ENCODE measurements at places on chromosomes 4 and X.

GRCh38 chr4:179467878-179468277 is 2025.6 kb upstream of the AGA start:
- H3K36me3 ChIP-seq: no peaks in the 10 kb centered on the region
- no peak for DNase-seq

- H3K36me3 ChIP-seq: no peaks in the 10 kb centered on the region
- no peaks in the 10 kb centered on the region for H3K27me3 ChIP-seq
Measured at GRCh38 chrX:123720486-123720885, 12.4 kb downstream of the THOC2 start.

DNA sequence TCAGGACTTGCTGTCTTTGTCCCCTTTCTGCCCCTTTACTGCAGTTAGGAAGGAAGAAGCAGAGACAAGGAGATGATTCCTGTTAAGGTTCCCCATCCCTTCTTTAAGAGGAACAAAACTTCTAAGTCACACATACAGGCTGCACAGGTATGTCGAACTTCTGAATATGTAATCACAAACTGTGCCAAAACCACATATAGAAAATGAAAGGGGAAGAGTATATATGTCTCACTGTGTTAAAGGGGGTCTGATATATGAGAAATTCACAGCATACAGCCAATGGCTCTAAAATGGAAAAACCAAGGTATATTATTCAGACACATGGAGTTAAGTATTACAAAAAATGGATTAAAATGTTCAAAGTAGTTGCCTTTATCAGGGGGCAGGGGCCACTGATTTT is 11.7 kb downstream of the CFAP97 start:
- H3K27me3 ChIP-seq: no peaks in the 10 kb centered on the region
- DNase-seq: no peak
- no peaks in the 10 kb centered on the region for H3K4me1 ChIP-seq
- H3K27ac ChIP-seq: no peak overlapping the region

GRCh38 chr4:146488495-146489174 is 33.1 kb downstream of the SLC10A7 start:
- no peaks in the 10 kb centered on the region for H3K27me3 ChIP-seq
- no peak overlapping the region for H3K4me3 ChIP-seq
- H3K4me1 ChIP-seq: peaks cover 9% of the 10 kb centered on the region
- H3K27ac ChIP-seq: no peak overlapping the region
- DNase-seq: peak; percentile 48

- H3K4me3 ChIP-seq: no peak overlapping the region
- H3K4me1 ChIP-seq: no peaks in the 10 kb centered on the region
- no peak for DNase-seq
- H3K36me3 ChIP-seq: no peaks in the 10 kb centered on the region
- no peak overlapping the region for H3K27ac ChIP-seq
- no peaks in the 10 kb centered on the region for H3K27me3 ChIP-seq
Measured at GRCh38 chrX:6129195-6129594, 99.5 kb downstream of the NLGN4X start.

DNA sequence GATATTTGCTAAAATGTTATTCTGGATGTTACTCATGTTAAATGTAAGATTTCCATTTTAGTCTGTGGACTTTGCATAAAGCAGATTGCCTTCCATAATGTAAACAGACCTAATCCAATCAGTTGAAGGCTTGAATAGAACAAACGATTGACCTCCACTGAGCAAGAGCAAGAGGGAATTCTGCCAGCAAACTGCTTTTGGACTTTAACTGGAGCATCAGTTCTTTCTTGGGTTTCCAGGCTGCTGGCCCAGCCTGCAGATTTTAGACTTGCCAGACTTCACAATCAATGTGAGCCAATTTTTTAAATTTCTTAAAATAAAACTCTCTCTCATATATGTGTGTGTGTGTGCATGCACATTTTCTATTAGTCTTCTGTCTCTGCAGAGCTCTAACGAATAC is 1248.8 kb downstream of the ADGRL3 start:
- H3K27me3 ChIP-seq: no peaks in the 10 kb centered on the region
- DNase-seq: no peak
- H3K4me3 ChIP-seq: no peak overlapping the region
- no peak overlapping the region for H3K27ac ChIP-seq
- H3K4me1 ChIP-seq: no peaks in the 10 kb centered on the region

DNA sequence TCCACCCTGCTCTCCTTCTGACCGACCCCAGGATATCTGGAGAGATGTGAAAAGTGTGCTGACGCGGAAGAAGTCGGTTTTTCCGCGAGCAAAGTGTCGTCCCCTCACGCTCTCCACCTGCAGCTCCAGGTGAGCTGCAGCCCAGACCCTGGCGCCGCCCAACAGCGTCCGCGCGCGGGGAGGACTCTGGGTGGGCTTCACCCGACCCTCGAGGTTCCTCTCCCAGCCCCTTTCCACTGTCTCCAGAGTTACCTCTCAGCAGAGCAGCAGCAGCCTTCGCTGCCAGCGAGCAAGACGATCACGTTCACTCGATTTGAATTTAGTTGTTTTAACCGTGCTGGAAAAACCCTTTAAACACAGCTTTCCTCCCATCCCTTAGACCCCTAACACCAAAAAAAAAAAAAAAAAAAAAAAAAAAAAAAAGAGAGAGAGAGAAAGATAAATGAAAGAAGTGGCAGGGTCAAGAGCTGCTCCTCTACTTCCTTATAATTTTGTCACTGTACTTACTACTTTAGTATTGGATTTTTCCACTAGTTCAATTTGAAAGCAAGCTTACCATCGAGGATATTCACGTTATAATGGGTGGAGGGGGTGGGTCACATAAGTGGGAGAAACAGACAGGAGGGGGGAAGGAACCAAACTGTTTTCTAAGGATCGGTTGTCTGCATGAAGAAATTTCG is 758 bp upstream of the NR3C2 start:
- no peaks in the 10 kb centered on the region for H3K36me3 ChIP-seq
- no peak for DNase-seq
- peak overlapping the region; percentile 88 for H3K4me3 ChIP-seq
- H3K4me1 ChIP-seq: peaks cover 52% of the 10 kb centered on the region

DNA sequence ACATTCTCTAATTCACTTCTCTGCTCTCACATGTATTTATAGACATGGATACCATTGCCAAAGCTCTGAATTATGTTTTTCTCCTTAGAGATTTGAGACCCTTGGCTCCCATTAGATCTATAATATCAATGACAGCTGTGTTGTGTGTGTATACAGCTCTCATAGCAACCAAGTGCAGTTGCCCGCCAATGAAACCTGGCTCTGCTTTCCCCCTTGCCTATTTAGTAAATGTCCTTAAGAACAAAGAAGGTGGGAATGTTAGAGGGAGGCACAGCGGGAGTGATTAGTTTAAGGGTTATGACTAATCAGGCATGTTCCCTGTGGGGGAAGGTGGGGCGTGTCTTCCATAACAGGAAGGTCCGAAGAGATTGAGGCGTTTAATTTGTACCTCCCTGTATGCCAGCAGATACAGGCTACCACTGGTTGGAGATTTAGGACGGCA is 100.5 kb upstream of the TBC1D9 start:
- no peaks in the 10 kb centered on the region for H3K36me3 ChIP-seq
- H3K27me3 ChIP-seq: no peaks in the 10 kb centered on the region
- no peak for DNase-seq
- H3K27ac ChIP-seq: no peak overlapping the region
- no peak overlapping the region for H3K4me3 ChIP-seq
- no peaks in the 10 kb centered on the region for H3K4me1 ChIP-seq

- peaks cover 15% of the 10 kb centered on the region for H3K36me3 ChIP-seq
- no peaks in the 10 kb centered on the region for H3K27me3 ChIP-seq
- no peaks in the 10 kb centered on the region for H3K4me1 ChIP-seq
- H3K27ac ChIP-seq: no peak overlapping the region
- no peak overlapping the region for H3K4me3 ChIP-seq
Measured at GRCh38 chr4:150849016-150849415, 166.1 kb downstream of the LRBA start.

DNA sequence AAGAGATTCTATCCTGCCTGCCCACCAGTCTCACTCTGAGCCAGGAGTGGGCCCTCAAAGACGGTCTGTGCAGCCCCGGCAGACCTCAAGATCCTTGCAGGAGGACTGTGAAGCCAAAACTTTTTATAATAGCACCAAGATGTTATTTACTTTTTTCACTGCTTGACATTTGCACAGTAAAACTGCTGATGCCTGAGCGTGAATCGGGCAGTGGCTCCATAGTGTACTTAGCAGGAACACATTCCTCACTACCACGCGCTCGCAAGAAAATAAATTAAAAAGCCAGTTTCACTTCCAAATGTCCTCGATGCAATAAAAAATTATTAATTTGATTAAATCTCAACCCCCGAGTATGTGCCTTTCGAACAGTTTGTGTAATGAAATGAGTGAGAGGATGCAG is 22.5 kb downstream of the GPM6B start:
- no peak for DNase-seq
- no peaks in the 10 kb centered on the region for H3K27me3 ChIP-seq
- H3K36me3 ChIP-seq: no peaks in the 10 kb centered on the region
- H3K27ac ChIP-seq: no peak overlapping the region
- no peaks in the 10 kb centered on the region for H3K4me1 ChIP-seq

DNA sequence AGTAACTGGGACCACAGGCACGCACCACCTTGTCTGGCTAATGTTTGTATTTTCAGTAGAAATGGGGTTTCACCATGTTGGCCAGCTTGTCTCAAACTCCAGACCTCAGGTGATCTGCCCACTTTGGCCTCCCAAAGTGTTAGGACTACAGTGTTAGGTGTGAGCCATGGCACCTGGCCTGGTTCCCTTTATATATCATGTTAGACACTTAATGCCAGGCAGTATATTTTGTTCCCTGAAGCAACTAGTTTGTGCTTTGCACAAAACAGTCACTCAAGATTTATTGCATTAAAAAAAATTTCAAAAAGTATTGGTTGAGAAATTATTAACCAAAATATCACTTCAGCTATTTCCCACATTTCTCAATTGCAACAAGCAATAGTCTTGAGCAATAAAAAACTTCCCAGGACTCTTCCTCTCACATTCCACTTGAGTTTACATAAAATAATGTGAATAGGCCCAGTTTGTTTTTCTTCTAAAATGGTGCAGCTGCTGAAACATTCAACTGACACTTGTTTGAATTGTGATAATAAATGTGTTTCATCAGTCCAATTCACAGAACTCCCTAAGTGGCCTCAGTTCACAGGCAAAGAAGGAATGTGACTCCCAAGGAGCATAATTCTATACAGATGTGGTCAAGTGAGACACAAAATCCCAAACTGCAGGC is 22.7 kb downstream of the CXCL1 start:
- DNase-seq: no peak
- no peaks in the 10 kb centered on the region for H3K27me3 ChIP-seq

GRCh38 chr4:183249854-183250253 is 70.2 kb downstream of the CLDN22 start:
- no peak for DNase-seq
- no peak overlapping the region for H3K4me3 ChIP-seq
- no peak overlapping the region for H3K27ac ChIP-seq
- no peaks in the 10 kb centered on the region for H3K27me3 ChIP-seq
- no peaks in the 10 kb centered on the region for H3K4me1 ChIP-seq
- no peaks in the 10 kb centered on the region for H3K36me3 ChIP-seq

- H3K27me3 ChIP-seq: no peaks in the 10 kb centered on the region
- H3K4me1 ChIP-seq: peaks cover 33% of the 10 kb centered on the region
- peaks cover 37% of the 10 kb centered on the region for H3K36me3 ChIP-seq
- no peak for DNase-seq
Measured at GRCh38 chr4:108622022-108622421, 1.6 kb downstream of the RPL34 start.

GRCh38 chr4:30875658-30876269 is 155.6 kb downstream of the PCDH7 start:
- no peak for DNase-seq
- no peaks in the 10 kb centered on the region for H3K4me1 ChIP-seq
- H3K27me3 ChIP-seq: no peaks in the 10 kb centered on the region

DNA sequence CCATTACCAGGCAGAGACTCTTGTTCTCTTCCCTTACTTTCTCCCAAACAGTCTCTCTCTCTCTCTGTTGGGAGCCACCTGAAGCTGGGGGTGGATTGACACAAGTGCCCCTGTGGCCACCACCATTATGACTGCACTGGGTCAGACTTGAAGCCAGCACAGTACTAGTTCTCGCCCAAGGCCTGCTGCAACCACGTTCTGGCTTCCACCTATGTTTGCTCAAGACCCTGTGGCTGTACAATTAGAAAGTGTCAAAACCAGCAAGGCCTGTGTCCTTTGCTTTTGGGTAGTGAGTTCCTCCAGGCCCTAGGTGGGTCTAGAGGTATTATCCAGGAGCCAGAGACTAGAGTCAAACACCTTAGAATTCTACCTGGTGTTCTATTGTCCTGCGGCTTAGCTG is 31.0 kb downstream of the MAGED2 start:
- no peaks in the 10 kb centered on the region for H3K4me1 ChIP-seq
- H3K4me3 ChIP-seq: no peak overlapping the region
- DNase-seq: no peak
- H3K27me3 ChIP-seq: no peaks in the 10 kb centered on the region

DNA sequence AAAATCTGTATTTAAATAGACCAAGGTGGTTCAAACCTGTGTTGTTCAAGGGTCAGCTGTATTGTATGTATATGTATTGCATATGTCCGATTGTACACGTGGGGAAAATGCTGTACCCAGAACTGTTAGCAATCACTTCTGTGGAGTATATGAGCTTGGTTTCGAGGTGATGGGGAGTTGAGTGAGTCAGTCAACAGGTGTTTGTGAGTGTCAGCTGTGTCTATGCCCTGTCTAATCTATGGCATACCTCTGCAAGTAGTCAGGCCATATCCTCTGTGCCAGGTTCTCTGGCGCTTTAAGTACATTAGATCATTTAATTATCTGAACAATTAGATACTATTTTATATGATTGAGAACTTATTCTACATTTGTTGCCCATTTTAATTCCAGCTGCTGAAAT is 7.4 kb downstream of the ZRSR2 start:
- no peak for DNase-seq
- H3K27ac ChIP-seq: no peak overlapping the region
- no peaks in the 10 kb centered on the region for H3K27me3 ChIP-seq
- peaks cover 6% of the 10 kb centered on the region for H3K4me1 ChIP-seq
- H3K36me3 ChIP-seq: peaks cover 5% of the 10 kb centered on the region
- H3K4me3 ChIP-seq: no peak overlapping the region

GRCh38 chrX:104922206-104922621 is 298.3 kb downstream of the TEX13A start:
- no peaks in the 10 kb centered on the region for H3K4me1 ChIP-seq
- DNase-seq: peak; percentile 64
- H3K36me3 ChIP-seq: no peaks in the 10 kb centered on the region
- H3K4me3 ChIP-seq: no peak overlapping the region
- no peaks in the 10 kb centered on the region for H3K27me3 ChIP-seq

GRCh38 chr4:24980740-24981139 is 50.0 kb downstream of the LGI2 start:
- H3K27ac ChIP-seq: no peak overlapping the region
- no peaks in the 10 kb centered on the region for H3K27me3 ChIP-seq
- peaks cover 4% of the 10 kb centered on the region for H3K4me1 ChIP-seq
- no peak for DNase-seq
- no peak overlapping the region for H3K4me3 ChIP-seq
- no peaks in the 10 kb centered on the region for H3K36me3 ChIP-seq

DNA sequence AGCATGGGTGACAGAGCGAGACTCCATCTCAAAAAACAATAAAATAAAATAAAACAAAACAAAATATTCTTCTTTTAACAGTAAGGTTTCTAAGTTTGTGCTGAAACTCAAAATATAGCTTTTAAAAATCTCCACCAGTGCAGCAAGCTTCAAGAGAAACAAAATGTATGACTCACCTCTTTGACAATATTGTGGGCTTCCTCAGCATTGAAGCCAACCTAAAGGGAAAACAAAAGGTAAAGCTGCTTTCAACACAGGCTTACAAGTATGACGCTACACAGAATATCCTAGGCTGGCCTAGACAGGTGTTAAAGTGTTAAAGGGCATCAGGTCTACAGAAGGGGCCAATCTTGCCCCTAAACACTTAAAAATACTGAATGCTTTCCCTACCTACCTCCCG is 1.2 kb downstream of the DYNLT3 start:
- no peaks in the 10 kb centered on the region for H3K36me3 ChIP-seq
- H3K4me1 ChIP-seq: peaks cover 4% of the 10 kb centered on the region
- no peaks in the 10 kb centered on the region for H3K27me3 ChIP-seq
- no peak for DNase-seq
- no peak overlapping the region for H3K27ac ChIP-seq
